ENCODE measurements at places on chromosomes 4 and X.

- DNase-seq = no peak
These were observed 6.2 kb downstream of the RTL5 start for GRCh38 chrX:72125331-72126047.

GRCh38 chr4:52948057-52948423, 85.9 kb downstream of the RASL11B start:
- DNase-seq = no peak

DNA sequence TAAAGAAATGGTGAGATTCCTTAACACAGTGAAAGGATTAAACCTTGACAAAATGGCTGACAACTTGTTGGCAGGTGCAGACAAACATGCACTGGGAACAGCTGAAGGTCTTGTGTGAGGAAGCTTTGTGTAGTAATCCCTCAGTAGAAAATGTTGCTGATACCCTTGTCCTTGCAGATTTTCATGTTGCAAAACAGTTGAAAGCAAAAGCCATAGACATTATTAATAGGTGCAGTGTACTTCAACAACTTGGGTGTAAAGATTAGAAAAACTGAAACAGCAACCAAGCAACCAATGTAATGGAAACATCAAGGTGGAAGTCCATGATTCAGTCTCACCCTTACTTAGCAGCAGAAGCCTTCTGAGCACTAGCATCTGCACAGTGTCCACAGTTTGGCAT, 29.8 kb downstream of the UGT2B7 start:
- no peak for DNase-seq

DNA sequence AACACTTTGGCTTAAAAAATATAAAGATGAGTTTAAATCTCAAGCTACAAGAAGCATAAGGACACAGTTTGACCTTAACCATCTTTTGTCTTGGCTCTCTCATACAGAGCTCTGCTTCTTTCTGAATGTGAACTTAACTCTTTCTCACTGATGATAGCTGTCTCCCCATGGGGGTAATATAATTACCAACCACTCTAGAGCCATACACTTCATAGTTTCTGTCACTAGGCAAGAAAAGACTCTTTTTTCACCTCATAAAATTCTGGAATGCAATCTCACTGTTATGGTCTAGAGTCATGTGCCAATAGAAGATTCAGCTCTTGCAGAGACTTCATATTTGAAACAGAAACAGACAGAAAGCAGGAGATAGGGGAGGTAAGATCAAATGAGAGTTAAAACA, 481.7 kb upstream of the AGA start:
- DNase-seq = no peak

GRCh38 chrX:37420185-37420584, 71.0 kb downstream of the PRRG1 start:
- DNase-seq = no peak

DNA sequence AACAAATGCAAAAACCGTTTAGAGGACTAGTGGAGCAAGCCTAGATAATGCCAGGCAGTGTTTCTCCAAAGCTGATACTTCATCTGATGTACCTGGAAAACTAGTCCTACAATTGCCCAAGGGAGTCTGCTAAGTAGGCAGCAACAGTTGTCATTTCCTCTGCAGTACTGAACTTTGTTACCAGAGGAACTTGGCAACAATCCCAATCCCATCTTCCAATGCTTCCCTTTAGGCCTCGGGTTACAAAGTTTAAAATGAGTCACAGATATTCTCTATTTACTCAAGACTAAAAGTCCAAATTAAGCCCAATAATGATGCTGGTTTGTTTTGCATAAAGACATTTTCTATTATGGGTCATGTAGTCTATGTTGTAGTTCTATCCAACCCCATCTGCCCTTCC, 120.0 kb upstream of the GLRA2 start:
- no peak for DNase-seq

- DNase-seq = no peak
These were observed at the start of gene NPNT for GRCh38 chr4:105894660-105895582. TSS of gene NPNT (plus strand) at chr4:105895471. CDS start at chr4:105895653, 182 bp downstream.

DNA sequence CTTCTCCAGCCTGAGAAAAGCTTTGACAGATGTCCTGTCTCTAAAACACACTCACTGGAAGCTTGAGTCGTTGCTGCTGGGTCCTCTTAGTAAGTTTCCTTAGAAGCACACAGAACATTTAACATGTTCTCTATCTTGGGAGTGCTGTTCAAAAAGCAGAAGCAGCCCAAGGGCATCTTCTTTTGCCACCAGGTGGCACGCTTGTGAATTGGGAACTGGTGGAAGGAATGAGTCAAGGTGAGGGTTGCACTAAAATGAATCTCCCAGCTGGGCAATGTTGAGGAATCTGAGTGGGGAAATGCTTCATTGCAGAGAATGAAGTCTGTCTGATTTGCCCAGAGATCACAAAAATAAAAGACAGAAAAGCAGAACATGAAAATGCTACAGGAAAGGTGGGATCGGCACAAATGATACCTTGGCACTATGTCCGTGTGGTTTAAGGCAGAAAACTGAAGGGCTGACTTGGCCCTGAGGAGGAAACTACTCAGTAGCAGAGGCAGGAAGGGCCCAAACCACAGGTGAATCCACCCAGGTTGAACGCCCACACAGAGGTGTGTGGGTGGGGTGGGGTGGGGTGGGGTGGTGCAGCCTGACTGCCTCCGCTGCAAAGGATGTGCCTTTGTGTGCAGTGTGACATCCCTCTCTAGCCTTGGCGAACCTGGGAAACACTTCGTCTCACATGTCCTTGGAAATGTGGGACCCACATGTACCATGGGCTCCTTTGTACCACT, 26.0 kb downstream of the KIT start:
- peak; percentile 18 for DNase-seq

GRCh38 chrX:136457303-136457917, 30.3 kb upstream of the BRS3 start:
- no peak for DNase-seq

DNA sequence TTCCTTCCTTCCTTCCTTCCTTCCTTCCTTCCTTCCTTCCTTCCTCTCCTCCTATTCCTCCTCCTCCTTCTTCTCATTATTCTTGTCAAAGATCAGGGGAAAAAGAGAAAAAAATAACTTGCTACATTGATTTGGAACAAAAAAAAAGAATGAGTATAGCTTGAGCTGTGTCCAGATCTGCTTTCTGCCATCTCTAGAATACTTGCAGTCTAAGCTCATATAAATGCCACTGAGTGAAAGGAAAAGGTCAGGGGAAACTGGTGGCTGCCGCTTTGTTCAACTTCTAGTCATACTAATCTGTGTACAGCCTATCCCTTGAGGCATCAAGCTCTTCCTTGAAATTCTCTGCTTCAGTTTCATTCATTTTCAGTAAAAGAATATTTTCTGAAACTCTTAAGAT, 28.3 kb upstream of the EPHA5 start:
- DNase-seq = no peak

DNA sequence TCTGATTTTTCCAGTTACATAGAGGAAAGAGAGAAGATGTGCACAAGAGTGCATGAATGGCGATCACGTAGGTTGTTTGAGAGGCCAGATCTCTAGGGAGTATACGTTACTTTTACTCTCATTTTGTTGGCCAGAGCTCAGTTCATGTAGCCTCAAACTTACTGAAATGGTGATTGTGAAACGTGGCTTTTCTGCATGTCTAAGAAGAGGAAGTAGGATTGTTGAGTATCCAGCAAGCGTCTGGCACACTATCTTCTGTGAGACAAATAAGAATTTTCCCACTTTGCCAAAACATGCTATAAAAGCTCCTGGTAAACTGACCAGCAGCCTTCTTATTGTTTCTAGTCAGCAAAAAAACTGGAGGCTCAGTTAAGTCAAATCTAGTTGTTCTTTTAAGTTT, 264.5 kb upstream of the EMCN start:
- no peak for DNase-seq

All from activated CD8-positive, alpha-beta memory T cell treated with anti-CD3 and anti-CD28 coated beads for 4 hours (primary cell).